Non-pigmented ciliary epithelial cell (primary cell): ENCODE measurements at places on chromosomes 11 and 22.
A peak's percentile ranks its signal among the peaks of the same experiment; 100 is the strongest.

DNA sequence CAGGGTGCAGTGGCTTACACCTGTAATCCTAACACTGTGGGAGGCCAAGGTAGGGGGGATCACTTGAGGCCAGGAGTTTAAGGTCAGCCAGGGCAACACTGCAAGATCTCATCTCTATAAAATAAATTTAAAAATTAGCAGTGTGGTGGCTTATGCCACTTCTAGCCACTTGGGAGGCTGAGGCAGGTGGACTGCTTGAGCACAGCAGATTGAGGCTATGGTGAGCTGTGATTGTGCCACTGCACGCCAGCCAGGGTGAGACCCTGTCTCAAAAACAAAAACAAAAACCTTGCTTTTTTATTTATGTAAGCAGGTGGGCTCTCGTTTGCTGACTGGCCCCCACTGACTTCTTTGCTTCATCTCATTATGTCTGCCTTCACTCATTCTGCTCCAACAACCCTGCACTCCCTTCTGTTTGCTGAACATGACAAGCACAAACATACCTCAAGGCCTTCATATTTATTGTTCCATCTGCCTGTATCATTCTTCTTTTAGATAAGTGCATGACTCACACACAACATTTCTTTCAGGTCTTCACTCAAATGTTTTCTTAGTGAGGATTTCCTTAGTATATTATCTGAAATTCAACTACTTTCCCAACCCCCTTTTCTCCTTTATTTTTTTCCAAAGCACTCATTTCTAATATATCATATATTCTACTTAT, 32.4 kb upstream of the CLNS1A start:
- DNase-seq: peak; percentile 35

DNA sequence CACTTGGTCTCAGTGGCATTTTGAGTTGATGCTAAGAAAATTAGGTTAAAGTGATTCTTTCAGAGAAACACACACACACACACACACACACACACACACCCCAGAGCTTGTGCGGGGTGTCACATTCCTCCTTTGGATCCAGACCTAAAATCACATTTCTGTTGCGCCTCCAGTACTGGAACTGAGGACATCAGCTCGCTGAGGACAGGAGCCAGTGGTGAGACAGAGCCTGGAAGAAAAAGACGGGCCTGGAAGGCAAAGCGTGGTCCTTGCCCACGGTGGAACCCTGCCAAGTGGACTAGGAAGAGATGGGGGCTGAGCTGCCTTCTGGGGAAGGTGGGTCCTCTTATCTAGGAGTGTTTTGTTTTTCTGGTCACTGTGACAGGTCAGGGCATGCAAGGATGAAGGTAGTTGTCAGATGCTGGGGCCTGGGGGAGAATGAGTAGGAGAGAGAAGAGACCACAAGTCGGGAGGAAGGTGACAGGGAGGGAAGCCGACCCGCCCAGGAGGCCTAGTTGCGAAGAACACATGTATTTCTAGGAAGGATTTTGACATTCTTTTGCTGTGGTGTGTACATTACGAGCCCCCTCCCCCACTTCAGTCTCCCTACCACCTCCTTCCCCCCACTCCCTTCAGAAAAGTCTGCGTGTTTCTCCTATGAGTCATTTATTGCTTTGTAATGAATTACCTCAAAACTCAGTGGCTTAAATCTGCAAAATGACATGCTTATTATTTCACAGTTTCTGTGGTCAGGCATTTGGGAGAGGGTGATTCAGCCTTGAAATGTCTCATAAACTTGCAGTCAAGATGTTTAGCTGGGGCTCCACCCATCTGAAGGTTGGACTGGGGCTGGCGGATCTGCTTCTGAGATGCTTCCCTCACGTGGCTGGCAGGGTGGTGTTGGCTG, 4.8 kb upstream of the ELFN2 start:
- DNase-seq: peak; percentile 97

GRCh38 chr11:114135737-114136151, 76.2 kb downstream of the ZBTB16 start:
- no peak for DNase-seq

DNA sequence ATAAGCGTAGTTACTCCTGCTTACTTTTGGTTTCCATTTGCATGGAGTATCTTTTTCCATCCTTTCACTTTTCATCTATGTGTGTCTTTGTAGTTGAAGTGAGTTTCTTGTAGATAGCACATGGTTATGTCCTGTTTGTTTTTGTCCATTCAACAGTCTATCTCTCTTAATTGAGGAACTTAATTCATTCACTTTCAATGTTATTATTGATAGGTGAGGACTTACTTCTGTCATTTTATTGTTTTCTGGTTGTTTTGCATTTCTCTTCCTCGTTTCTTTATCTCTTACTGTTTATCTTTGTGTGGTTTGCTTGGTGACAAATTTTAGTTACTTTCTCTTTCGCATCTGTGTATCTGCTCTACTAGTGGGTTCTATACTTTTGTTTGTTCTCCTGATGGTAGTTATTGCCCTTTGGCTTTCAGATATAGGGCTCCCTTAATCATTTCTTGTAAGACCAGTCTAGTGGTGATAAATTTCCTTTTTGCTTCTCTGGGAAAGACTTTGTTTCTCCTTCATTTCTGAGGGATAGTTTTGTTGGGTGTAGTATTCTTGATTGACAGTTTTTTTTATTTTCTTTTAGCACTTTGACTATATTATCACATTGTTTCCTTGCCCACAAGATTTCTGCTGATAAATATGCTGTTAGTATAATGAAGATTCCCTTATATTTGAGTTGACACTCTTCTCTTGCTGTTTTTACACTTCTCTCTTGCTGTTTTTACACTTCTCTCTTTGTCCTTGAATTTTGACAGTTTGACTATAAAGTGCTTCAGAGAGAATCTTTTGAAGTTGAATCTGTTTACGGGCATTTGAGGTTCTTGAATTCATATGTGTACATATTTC, 9.0 kb upstream of the RAG1 start:
- DNase-seq: no peak

- DNase-seq: no peak
Measured at GRCh38 chr22:47444746-47445065, 682.3 kb downstream of the TBC1D22A start.

DNA sequence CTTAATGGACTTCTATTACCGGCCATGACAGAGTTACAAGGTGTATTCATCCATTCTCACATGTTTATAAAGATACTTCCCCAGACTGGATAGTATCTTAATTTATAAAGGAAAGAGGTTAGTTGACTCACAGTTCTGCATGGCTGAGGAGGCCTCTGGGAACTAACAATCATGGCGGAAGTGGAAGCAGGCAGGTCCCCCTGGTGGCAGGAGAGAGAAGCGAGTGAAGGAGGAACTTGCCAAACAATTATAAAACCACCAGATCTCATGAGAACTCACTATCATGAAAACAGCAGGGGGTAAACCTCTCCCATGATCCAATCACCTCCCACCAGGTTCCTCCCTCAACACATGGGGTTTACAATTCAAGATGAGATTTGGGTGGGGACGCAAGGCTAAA, 170.0 kb upstream of the PDGFD start:
- DNase-seq: no peak

GRCh38 chr11:68948496-68948895, 32.3 kb downstream of the MRGPRD start:
- no peak for DNase-seq

GRCh38 chr22:48416396-48417224, 1411.1 kb downstream of the BRD1 start:
- no peak for DNase-seq

DNA sequence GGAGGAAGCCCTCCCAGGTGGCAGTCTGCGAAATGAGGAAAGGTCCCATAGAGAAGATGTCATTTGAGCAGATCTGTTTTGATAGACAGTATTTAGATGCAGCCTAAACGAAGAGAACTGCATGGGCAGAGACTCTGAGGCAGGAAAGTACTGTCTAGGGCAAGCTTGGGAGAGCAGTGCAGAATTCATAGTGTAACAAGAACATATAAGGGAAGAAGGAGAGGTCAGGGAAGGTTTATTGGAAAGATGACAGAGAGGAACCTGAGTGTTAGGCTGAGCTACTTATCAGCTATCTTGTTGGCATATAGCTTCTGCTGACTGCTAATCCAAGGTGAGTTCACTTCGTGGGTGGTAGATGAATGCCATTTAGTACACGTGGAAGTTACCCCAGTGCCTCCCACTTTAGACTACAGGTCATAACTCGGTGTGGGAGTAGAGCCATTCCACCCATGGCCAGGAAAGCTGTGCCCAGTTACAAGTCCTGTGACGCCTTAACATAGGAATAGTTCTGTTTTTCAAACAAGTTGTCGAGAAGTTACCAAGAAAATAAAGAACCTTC, 99.5 kb downstream of the DBX1 start:
- DNase-seq: no peak

DNA sequence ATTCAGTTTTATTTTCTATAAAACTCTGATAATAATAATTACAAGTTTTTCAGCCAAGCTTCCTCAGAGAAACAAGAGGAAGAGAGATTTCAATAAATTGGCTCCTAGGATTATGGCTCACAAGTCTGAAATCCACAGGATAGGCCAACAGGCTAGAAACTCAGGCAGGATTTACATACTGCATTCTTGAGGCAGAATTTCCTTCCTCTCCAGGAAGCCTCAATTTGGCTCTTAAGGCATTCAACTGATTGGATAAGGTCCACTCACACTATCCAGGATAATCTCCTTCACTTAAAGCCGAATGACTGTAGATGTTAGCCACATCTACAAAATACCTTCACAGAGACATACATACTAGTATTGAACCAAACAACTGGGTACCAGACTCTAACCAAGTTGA, 120.3 kb upstream of the FAT3 start:
- no peak for DNase-seq

DNA sequence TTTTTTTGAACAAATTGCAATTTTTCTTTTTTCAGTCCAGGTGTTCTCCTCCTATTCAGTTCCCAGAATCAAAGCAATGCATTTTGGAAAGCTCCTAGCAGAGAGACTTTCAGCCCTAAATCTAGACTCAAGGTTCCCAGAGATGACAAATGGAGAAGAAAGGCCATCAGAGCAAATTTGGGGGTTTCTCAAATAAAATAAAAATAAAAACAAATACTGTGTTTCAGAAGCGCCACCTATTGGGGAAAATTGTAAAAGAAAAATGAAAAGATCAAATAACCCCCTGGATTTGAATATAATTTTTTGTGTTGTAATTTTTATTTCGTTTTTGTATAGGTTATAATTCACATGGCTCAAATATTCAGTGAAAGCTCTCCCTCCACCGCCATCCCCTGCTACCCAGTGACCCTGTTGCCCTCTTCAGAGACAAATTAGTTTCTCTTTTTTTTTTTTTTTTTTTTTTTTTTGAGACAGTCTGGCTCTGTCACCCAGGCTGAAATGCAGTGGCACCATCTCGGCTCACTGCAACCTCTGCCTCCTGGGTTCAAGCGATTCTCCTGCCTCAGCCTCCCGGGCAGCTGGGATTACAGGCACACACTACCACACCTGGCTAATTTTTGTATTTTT, 6.2 kb upstream of the UBE4A start:
- DNase-seq: no peak

DNA sequence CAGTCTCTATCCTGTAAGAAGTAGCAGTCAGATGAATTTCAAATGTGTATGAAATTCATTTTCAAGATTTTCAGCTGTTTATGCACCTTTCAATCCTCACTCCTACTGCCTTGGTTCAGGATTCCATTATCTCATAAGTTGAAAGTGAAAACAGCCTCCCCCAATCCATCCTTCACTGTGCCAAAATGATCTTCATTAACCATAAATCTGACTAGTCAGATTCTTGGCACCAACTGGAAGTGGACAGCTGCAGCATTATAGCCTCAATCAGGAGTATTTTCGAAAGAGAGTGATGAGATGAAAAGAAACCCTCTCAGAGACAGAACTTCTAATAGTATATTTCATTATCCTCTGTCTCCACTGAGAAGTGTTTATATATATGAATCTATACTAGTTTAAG, 365.3 kb upstream of the PDGFD start:
- no peak for DNase-seq

- DNase-seq: no peak
Measured at GRCh38 chr11:107991868-107992414, 16.8 kb upstream of the CUL5 start.

GRCh38 chr11:35520376-35520775, 5.0 kb downstream of the PAMR1 start:
- no peak for DNase-seq

GRCh38 chr22:19599626-19600243, 75.5 kb upstream of the CLDN5 start:
- DNase-seq: no peak

DNA sequence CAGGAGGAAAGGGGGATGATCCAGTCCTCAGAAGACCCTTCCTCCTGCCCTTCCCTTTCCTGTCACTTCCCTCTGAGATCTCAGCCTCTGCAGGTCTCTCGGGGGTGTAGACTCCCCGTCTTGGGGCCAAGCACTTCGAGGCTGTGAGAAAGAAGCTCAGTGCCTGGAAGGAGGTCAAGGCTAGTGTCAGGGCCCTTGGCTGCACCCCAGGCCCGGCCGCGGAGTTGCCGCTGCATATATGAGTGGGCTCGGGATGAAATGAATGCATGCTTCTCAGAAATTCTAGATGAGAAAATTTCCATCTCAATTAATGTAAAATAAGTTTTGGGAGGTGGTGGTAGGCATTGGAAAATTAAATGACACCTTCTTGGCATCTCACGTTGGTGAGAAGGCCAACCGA, 1313.7 kb downstream of the BRD1 start:
- DNase-seq: no peak

DNA sequence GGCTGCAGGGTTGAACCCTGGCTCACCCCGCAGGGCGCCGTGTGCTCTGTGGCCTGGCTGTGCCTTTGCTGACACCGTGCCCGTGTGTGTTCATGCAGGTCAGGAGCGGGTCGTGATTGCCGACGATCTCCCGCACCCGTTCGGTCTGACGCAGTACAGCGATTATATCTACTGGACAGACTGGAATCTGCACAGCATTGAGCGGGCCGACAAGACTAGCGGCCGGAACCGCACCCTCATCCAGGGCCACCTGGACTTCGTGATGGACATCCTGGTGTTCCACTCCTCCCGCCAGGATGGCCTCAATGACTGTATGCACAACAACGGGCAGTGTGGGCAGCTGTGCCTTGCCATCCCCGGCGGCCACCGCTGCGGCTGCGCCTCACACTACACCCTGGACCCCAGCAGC, 47.0 kb upstream of the PPP6R3 start:
- no peak for DNase-seq

- DNase-seq: no peak
Measured at GRCh38 chr11:128061281-128061871, 526.0 kb downstream of the ETS1 start.

DNA sequence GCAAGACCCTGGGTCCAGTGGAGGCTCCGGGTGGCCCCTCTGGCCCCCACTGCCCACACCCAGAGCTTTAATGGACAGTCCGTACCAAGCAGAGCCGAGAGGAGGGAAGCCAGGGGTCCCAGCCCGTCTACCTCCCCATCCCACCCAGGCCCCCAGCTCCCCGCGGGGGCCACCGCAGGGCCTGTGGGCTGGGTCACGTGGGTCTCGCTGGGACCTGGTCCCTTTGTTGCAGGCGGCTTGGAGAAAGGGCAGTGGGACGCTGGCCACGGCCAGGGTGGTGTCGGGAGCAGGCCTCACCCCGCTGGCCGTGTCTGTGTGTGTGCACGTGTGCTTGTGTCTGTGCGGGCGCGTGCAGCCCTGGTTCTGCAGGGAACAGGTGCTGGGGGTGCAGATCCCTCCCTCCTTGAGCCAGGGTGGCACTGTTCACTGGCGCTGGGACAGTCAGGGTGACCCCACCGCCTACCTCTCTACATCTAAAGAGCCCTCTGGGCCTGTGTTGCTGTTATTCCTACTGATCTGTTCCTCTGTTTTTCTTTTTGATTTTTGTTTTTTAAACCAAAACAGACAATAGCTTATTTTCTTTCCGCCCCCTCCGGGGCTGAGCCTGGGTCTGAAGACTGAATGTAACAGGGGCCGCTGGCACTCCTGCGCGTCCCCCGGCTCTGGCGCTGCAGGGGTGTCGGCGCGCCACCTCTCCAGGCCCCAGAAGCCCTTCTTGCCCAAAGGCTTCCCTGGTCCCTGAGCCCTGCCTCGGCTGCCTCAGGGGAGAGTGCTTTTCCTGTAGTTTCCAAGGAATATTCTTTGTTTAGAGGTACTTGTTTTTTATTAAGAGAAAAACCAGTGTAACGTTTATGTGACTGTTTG, 20.1 kb upstream of the TMEM191C start:
- no peak for DNase-seq
